ENCODE measurements at places on chromosomes 4 and X. TPM values are rescaled to one million over a fixed set of nuclear protein-coding genes. Genes with fewer than 3 reads are reported as not detected.

BBS12 gene
- 15.2 TPM for total RNA-seq

CLDN2 gene
- 0.33 TPM for total RNA-seq

GRCh38 chr4:152698089-152698499, 18.3 kb upstream of the TMEM154 start:
- H3K4me3 ChIP-seq, result no peak overlapping the region
- no peaks in the 10 kb centered on the region for H3K36me3 ChIP-seq
- no peak overlapping the region for H3K27ac ChIP-seq
- no peaks in the 10 kb centered on the region for H3K4me1 ChIP-seq

DNA sequence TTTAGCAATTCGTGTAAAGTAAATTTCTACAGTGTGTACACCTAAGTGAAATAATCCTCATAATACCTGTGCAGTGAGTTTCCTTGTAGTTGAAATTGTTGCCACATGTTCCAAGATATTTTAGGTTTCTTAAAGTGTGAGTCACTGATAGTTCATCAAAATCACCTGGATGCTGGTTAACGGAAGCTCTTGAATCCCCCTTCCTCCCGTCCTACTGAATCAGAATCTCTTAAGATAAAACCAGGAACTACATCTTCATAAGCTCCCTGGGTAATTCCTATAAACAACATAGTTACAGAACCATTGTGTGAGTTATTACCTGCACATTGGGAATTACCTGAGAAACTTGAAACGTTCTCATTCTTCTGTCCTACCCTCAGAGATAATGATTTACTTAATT, 197.4 kb upstream of the HS3ST1 start:
- H3K27me3 ChIP-seq, result no peaks in the 10 kb centered on the region
- no peaks in the 10 kb centered on the region for H3K4me1 ChIP-seq
- H3K36me3 ChIP-seq, result no peaks in the 10 kb centered on the region
- no peak overlapping the region for H3K27ac ChIP-seq

DNA sequence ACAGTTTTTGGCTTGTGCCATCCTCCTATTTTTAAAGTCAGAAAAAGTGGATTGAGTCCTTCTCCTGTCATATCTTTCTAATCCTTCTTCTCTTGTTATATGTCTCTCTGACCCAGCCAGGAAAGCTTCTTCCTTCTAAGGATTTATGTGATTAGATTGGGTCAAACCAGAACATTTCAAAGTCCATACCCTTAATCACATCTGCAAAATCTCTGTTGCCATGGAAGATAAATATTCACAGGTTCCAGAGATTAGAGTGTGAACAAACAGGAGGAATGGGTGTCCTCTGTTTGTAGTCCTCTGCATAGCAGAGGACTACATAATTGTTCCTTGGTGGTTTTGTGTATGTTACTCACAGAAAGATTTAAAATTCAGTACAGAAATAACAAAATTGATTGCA, 421.2 kb downstream of the EPHA5 start:
- H3K4me1 ChIP-seq, result no peaks in the 10 kb centered on the region
- no peak overlapping the region for H3K27ac ChIP-seq
- H3K27me3 ChIP-seq, result no peaks in the 10 kb centered on the region
- no peak overlapping the region for H3K4me3 ChIP-seq
- no peak for DNase-seq
- H3K36me3 ChIP-seq, result no peaks in the 10 kb centered on the region

DNA sequence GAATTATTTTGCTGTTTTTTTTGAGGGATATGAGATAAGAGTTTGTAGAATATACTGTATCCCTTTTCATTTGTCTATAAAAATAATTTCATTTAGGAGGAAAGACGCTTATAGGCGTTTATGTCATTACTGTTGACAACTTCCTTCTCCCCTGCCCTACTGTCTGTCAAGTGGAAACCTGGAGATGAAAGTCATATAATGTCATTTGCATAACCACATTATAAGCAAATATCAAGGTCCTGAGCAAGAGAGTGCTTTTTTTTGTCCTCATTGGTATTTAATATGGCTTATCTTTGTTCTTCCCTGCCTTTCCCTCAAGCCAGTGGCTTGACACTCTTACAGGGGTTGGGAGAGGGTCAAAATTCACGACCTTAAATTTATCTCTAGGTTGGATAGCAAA, 55.8 kb downstream of the LRP2BP start:
- H3K4me3 ChIP-seq, result no peak overlapping the region
- H3K36me3 ChIP-seq, result no peaks in the 10 kb centered on the region
- H3K27me3 ChIP-seq, result no peaks in the 10 kb centered on the region
- DNase-seq, result no peak
- no peaks in the 10 kb centered on the region for H3K4me1 ChIP-seq
- no peak overlapping the region for H3K27ac ChIP-seq

DNA sequence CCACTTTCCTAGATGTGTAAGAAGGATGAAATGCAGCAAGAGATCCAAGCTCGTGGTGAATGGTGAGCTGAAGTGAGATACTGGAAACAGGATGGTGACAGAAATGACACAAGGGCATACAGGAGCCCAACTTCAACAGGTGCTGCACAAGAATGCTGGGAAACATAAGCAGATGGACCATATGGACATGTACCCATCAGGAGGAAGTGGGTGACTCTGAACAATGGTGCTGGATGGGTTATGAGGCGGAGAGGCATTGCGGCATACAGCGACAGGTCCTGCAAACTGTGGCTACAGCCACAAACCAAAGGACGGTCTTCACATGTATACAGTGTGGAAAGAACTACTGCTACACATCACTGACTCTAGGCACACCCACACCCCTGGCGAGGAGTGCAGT, 265.7 kb downstream of the CAMK2D start:
- H3K4me3 ChIP-seq, result no peak overlapping the region
- no peaks in the 10 kb centered on the region for H3K36me3 ChIP-seq
- H3K27me3 ChIP-seq, result no peaks in the 10 kb centered on the region
- no peak overlapping the region for H3K27ac ChIP-seq
- no peaks in the 10 kb centered on the region for H3K4me1 ChIP-seq

- no peak overlapping the region for H3K4me3 ChIP-seq
- H3K27ac ChIP-seq, result no peak overlapping the region
- H3K4me1 ChIP-seq, result no peaks in the 10 kb centered on the region
- DNase-seq, result no peak
Measured at GRCh38 chrX:25343060-25343459, 327.3 kb upstream of the ARX start.

GRCh38 chrX:134949271-134949670, 41.5 kb upstream of the SMIM10 start:
- no peak overlapping the region for H3K4me3 ChIP-seq
- H3K27ac ChIP-seq, result no peak overlapping the region
- no peaks in the 10 kb centered on the region for H3K27me3 ChIP-seq
- no peak for DNase-seq
- H3K36me3 ChIP-seq, result no peaks in the 10 kb centered on the region
- H3K4me1 ChIP-seq, result no peaks in the 10 kb centered on the region

DNA sequence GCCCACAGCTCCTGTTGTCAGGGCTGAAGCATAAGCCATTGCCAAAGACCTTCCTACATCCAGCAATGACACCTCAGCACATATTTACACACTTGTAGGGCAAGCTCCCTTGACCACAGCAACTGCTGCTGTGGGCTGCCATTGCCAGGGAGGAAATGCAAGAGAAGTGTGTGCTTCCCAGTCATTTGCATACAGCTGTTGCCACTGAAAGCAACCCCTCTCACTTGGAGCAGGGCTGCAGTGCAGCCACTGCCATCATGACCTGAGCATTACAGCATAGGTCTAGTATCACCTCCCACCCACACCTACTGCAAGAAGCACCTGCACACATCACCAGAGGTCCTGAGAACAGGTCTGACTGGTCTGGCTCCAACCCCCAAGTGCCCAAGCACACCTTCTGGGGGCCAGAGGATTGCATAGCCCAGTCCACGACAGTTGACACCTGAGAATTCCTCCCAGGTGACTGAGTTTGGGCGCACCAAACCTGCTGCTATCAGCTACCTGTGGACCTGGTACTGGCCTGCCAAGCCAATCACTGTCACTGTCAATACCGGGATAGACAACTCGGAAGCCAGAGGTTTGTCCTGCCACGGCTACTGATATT, 636.5 kb upstream of the SLIT2 start:
- H3K27ac ChIP-seq, result no peak overlapping the region
- no peaks in the 10 kb centered on the region for H3K36me3 ChIP-seq

DNA sequence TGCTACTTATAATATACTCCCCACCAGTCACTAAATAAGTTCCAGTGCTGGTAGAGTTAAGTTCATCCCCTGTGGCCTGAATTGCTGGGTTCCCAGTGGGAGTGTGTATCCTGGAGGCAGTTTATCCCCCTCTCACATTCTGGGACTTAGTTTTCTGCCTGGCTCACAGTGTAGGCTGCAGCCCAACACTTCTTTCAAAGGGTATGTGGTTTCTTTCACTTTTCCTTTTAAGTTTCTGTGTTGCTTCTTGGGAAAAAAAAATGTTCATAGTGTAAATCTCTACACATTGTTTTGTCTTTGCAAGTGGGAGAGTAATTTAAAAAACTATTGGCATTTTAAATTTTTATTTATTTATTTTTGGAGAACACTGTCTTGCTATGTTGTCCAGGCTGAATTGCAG, 204.0 kb downstream of the CHIC1 start:
- no peaks in the 10 kb centered on the region for H3K36me3 ChIP-seq
- H3K27me3 ChIP-seq, result peaks cover 47% of the 10 kb centered on the region
- no peak overlapping the region for H3K27ac ChIP-seq

DNA sequence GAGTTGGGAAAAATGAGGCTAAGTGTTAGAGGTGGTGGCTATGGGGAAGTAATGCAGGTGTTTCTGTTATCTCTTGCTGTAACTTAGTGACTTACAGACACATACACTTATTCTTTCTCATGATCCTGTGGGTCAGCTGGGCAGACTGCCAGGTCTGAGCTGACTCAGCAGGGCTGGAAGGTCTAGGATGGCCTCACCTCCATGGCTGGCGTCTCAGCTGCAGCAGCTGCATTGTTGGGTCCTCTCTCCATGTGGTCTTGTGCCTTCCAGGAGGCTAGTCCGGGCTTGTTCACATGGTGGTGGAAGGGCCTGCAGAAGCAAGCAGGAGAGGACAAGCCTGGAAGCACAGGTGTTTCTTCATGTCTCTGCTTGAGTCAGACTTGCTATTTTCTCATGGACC, 172.7 kb downstream of the NHS start:
- no peaks in the 10 kb centered on the region for H3K4me1 ChIP-seq
- no peak overlapping the region for H3K27ac ChIP-seq
- peaks cover 46% of the 10 kb centered on the region for H3K27me3 ChIP-seq
- DNase-seq, result no peak

- H3K4me1 ChIP-seq, result no peaks in the 10 kb centered on the region
- no peak overlapping the region for H3K27ac ChIP-seq
- no peaks in the 10 kb centered on the region for H3K36me3 ChIP-seq
- no peak for DNase-seq
Measured at GRCh38 chrX:13906093-13906492, 89.2 kb upstream of the GPM6B start.

DNA sequence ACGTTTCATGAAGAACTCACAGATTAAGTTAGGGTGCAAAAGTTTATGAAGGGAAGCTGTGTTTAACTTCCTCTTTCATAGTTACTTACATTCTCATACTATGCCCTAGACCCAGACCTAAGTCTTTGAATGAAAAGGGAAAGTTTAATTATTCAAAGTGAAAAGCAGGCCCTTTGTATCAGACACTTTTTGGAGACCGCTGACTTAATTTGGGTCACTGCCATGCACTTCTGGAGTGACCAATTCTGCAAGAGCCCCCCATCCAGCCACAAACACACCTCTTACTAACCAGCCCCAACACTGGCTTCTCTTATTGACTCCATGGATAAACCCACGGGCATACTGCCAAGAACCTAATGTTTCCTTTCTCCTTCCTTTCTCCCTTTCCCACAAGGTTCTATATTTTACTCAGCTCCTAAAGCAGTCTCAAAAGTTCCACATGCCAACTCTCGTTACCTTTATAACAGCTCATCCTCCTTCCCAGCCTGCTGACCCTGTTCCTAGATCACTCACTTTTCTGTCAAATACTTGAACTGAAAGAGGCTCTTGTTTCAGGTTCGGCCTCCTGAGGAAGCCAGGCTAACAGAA, 34.5 kb downstream of the ABCE1 start:
- H3K36me3 ChIP-seq, result no peaks in the 10 kb centered on the region
- no peak overlapping the region for H3K27ac ChIP-seq
- no peak for DNase-seq
- no peaks in the 10 kb centered on the region for H3K27me3 ChIP-seq
